ENCODE measurements at places on chromosomes 2 and 18.
A peak's percentile ranks its signal among the peaks of the same experiment; 100 is the strongest.

DNA sequence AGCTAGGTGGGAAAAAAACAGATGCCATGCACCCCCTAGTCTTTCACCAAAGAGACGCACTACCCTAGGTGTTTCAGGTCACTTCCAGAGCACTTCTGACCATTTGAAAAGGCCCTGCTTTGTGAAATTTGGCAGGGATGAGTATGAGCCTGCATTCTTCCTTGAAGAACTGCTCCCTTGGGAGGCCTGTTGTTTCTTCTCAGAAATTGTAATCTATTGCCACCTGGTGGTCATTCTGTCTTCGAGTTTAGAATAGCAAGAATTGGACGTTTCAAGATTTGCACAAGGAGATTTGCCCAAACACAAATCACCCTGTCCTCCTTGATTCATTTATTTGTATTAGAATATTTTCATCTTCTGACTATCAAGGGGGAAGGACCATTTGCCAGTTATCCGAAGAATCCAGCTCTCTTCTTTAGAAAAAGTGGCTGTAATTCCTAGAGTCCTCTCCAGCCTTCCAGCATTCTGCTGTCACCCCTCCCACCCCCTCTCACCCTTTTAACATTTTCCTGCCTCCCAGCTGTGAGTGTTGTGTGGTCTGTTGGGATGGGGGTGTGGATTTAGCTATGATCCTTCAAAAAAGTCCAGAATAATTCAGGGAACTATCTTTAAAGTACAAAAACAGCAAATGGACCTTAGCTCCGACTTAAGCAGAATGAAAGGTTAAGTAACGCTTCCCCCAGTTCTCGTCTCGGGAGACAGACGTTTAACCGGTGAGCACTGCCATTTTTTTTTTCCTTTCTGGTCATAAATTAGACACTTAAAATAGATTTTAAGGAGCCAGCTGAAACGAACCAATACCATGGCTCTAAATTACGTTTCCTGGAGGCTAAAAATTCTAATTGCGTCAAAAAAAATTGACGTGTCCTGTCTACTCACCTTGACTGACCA, 3.7 kb upstream of the GAD1 start:
- peak; percentile 71 for DNase-seq

DNA sequence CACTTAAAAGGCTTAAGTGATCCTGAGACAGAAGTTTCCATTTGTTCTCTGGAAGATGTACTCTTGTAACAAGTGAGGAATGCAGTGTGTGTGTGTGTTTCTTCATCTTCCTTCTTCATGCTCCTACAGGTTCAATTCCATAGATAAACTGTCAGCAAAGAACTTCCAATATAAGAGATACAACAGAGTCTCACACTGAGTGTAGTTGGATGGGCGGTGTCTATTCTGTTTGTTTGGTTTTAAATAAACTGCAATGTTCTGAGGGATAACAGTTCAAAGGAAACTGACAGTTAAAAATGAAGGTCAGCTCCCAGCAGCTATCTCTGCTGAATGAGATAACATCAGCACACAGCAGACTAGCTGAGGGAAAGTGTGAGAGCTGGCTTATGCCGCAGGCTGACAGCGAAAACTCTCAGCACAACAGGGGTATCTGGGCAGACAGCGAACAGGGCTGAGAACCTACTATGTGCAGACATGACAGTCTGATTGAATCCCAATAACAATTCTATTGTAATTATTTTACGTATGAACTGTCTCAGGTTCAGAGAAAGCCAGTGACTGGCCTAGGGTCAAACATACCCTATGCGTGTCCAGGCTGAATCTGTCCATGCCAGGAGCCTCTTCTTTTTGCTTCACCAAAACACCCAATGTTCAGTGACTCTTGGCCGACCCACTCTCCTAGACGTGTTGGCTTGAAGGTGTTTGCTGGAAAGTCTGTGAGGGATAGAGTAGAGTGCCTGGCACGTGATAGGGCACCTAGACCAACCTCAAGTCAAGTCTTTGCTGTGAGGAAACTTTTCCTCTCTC, 201.9 kb upstream of the TRIB2 start:
- DNase-seq, result no peak

DNA sequence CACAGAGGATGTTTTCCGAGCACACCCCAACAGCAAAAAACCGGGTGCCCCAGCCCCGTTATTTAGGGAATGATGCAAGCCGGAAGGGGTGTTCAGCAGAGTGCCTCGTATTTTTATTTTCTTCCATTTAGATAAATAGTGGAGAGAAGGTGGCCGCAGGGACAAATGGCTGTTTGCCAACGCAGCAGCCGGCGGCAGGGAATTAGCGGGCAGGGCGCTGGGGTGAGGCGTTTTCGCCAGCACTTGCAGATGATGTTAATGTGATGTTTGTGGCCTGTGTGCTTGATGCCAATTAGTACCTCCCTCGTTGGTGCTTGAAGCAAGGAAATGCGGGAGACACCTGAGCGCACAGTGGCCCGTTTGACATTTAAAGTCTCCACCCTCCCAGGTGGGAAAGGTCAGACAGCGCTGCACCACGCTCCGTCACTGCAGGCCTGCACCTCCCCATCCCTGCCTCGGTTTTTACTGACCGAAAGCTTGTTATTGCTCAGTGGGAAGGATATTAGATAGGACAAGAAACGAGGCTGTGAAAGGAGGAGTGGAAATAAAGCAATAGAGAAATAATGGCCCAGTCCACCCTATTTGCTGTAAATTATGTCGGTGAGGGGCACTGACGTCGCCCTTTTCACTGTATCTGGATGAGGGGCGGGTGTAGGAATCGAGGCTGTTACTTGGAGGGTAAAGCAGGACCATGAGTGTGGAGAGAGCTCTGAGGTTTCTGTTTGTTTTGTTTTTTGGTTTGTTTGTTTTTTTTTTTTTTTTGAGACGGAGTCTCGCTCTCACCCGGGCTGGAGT, 39.1 kb downstream of the NFATC1 start:
- DNase-seq, result no peak

DNA sequence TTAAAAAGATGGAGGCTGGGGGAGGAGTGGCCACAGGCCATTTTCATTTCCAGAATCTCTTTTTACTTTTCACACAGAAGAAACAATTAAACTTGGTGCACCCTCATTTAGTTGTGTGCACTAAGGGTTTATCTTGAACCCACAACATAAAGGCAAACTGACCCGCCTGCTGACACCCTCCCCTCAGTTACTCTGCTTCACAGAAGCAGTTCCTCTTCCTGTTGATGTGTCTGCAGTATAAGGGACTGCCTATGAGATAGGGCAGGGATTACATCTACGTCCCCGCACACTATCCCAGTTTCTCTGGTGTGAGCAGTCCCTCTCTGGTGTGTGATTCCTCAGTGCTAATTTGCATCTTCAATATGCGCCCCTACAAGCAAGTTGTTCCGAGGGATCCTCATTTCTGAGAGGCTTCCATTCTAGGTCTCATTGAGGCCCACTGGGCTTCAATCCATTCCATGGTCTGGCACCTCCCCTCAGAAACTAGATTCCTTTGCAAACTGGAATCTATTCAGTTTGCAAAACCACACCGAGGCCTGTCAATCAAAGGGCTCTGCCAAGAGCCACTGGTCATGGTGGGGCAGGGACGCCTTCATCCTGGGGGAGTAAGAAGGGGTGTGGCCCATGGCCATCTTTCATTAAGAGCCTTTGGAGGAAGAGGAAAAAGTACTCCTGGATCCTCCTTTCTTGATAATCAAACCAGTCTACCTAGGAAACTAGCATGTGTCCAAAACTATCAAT, 12.3 kb downstream of the CREG2 start:
- DNase-seq, result no peak

- no peak for DNase-seq
Observed at GRCh38 chr18:77250501-77250925, 865 bp downstream of the GALR1 start.

DNA sequence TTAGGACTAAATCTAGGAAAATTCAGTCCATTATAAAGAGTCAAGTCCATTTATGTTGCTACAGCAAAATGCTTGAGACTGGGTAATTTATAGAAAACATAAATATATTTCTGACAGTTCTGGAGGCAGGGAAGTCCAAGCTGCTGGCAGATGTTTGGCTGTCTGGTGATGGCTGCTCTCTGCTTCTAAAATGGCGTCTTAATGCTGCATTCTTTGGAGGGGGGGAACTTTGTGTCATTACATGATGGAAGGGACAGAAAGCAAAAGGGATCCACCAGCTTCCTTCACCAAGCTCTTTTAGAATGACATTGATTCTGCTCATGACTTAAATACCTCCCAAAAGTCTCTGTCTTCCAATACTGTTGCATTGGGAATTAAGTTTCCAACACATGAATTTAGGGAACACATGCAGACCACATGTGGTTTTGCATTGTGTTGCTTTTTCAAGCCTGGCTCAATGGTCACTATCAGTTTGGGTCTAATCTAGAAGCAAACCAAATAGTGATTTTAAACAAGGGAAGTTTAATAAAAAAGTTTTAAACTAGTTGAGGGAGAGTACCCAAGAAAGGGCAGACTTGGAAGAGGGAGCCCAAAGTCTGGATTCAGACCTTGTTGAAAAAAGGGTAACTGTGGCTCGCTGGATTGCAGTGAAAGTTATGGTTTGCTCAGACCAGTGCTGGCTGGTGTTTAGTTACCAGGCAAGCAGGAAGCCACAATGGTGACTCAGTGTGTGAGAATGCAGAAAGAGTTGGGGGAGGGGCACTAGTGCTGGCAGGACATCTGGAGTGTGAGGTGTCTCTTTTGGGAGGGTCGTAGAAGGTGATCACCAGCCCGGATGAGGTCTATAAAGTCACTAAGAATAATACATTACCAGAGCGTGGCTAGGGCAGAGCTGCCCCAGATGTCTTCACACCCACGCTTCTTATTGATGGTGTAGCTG, 30.8 kb downstream of the C18orf54 start:
- DNase-seq, result peak; percentile 13

- no peak for DNase-seq
Observed at GRCh38 chr18:24530630-24531111, 70.2 kb downstream of the HRH4 start.

DNA sequence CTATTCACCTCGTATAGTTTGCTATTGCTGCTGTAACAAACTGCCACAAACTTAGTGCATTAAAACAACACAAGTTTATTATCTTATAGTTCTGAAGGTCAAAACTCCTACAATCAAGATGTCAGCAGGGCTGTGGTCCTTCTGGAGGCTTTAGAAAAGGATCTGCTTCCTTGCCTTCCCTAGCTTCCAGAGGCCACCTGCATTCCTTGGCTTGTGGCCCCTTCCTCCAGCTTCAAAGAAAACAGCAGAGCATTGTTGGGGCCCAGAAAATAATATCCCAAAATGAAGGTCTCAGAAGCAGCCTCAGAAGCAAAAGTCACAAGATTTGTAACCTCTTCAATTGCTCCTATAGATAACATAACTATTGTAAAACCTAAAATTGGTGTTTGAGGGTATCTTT, 100.6 kb downstream of the HNRNPLL start:
- DNase-seq, result no peak

DNA sequence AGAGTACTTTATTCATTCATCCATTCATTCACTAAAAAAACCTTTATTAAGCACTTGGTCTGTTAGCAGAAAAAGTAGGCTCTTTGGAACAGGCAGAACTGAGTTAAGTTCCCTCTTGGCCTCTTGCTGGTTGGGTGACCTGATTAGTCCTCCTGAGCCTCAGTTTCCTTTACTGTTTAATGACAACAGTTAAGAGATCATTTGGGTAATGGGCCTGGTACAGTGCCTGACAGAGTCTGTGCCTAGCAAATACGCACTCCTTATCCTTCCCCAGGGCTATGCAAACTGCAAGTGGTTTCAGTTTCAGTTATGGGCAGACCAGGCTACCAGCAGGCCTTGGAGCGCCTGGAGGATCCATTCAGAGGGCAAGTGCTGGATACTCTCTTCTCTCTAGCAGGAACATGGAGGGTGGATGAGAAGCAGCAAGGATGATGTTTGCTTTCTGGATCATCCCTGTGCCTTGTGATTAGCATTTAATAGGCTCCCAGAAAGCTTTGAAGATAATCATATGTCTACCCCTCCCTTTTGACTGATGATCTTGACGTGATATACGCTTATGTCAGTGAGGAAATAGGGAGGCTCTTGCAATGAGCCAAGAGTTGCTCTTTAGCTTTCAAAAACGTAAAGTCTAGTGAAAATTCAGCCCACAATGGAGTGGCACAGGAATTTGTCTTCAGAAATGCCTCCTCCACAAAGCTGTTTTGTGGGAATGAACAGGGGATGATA, 12.4 kb upstream of the TAF1B start:
- no peak for DNase-seq

DNA sequence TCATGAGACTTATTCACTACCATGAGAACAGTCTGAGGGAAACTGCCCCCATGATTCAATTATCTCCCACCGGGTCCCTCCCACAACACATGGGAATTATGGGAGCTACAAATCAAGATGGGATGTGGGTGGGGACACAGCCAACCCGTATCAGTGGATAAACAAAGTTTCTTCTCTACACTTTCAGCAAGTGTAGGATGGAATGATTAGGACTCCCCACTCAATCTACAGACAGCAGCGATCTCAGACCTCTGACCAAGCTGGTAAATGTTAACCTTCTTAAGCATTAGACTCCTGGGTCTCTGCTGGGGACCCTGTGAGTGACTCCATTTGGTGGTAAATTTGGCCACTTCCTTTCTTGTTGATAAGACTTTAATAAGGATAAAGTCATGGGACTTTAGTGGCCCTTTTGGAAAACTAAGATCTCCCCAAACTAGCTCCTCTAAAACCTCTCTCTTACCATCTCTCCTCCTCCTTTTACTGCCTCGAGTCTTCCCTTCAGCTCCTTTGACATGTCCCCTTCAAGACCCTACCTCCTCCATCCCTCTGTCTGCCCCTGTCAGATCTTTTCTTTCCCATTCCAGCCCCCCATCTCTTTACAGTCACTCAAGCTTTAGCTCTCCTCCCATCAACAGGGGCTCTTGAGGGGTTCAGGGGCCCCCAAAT, 71.9 kb downstream of the MYL12B start:
- DNase-seq, result no peak

- DNase-seq, result no peak
Observed at GRCh38 chr2:70990216-70990615, 4.5 kb downstream of the TEX261 start.

- no peak for DNase-seq
Observed at GRCh38 chr2:211900518-211900917, 638.1 kb downstream of the ERBB4 start.

GRCh38 chr2:177123048-177123447, 89.5 kb upstream of the HNRNPA3 start:
- DNase-seq, result no peak

GRCh38 chr2:74741629-74742028, 87.6 kb downstream of the SEMA4F start:
- no peak for DNase-seq

DNA sequence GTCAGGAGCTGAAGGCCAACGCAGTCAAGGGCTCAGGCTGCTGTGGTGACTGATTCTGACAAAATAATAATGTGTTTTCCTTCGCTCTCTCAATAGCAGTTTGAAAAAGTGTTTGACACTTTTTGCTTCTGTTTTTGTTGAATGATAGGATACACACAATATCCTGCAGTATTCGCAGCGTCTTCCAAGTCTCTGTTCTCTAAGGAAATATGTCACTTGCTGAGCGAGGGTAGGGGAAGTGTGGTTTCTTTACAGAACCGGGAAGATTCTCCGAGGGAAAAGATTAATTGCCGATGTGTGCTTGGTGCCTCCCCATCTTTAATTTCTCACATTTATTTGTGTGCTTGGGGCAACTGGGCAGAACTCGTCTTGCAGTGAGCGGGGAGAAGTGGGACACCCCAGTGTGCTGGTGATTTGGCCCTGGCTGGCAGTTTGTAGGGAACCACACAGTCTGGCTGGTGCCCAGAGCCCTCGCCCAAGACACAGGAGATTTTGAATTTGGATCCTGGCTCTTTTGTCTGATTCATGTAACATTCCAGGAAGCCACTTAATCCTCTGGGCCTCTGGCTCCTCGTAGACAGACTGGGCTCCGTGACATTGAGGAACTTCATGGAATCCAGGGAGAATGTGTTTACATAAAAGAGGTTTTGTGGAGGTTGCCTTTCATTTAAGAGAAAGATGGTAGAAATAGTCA, 169.4 kb downstream of the LDLRAD4 start:
- no peak for DNase-seq

GRCh38 chr18:62236252-62236651, 49.2 kb downstream of the RELCH start:
- no peak for DNase-seq

Measured in HuH-7.5 (cell line).